ENCODE measurements at places on chromosomes 6 and 20. TPM values are rescaled to one million over a fixed set of nuclear protein-coding genes. Genes with fewer than 3 reads are reported as not detected.

The MEP1A gene
- not detected for total RNA-seq

The GRIK2 gene
- total RNA-seq, result not detected

The EPB41L1 gene
- 4.2 TPM for total RNA-seq

The DEFB118 gene
- not detected for total RNA-seq

The MPIG6B gene
- not detected for total RNA-seq

The ADNP gene
- 32.2 TPM for total RNA-seq

The PROCR gene
- 309 TPM for total RNA-seq

The GNRH2 gene
- 0.18 TPM for total RNA-seq

The LGSN gene
- not detected for total RNA-seq

The ULBP2 gene
- total RNA-seq, result 6.9 TPM

The SNX5 gene
- 88.6 TPM for total RNA-seq

The FERMT1 gene
- total RNA-seq, result 3.0 TPM

The SLC35B2 gene
- total RNA-seq, result 45.5 TPM

The DAAM2 gene
- total RNA-seq, result 0.38 TPM

The ZC3H12D gene
- total RNA-seq, result under 0.01 TPM

The SRC gene
- total RNA-seq, result 15.1 TPM

The PTCHD4 gene
- total RNA-seq, result 8.4 TPM

The LBP gene
- not detected for total RNA-seq

The DEFB124 gene
- not detected for total RNA-seq

The ZSCAN31 gene
- total RNA-seq, result 13.4 TPM

The TMEM217 gene
- total RNA-seq, result 8.6 TPM

The TBXT gene
- total RNA-seq, result not detected

The ECT2L gene
- not detected for total RNA-seq

The TEAD3 gene
- total RNA-seq, result 0.27 TPM

The CST3 gene
- 111 TPM for total RNA-seq

The ADGRF1 gene
- total RNA-seq, result not detected

The SLC18B1 gene
- total RNA-seq, result 6.1 TPM

The GSTA3 gene
- total RNA-seq, result not detected

The PI3 gene
- total RNA-seq, result not detected

The BPIFB2 gene
- total RNA-seq, result not detected

The NT5E gene
- 159 TPM for total RNA-seq

The KHDC3L gene
- total RNA-seq, result not detected

The SERPINB1 gene
- total RNA-seq, result 18.0 TPM

The TRPC4AP gene
- 76.9 TPM for total RNA-seq

The CNR1 gene
- total RNA-seq, result under 0.01 TPM

The HDGFL1 gene
- total RNA-seq, result not detected

The SLC17A4 gene
- total RNA-seq, result not detected

The LY6G6D gene
- not detected for total RNA-seq

The LHFPL5 gene
- total RNA-seq, result not detected

The POM121L2 gene
- total RNA-seq, result not detected

The C6orf89 gene
- total RNA-seq, result 23.7 TPM

The OOEP gene
- total RNA-seq, result not detected

The ARMC2 gene
- total RNA-seq, result 2.1 TPM

The WDR46 gene
- total RNA-seq, result 104 TPM

The C20orf141 gene
- not detected for total RNA-seq
